ENCODE measurements at places on chromosomes 7 and 10.

- DNase-seq: no peak
These were observed 208.7 kb upstream of the PHYHIPL start for GRCh38 chr10:58967551-58968388.

DNA sequence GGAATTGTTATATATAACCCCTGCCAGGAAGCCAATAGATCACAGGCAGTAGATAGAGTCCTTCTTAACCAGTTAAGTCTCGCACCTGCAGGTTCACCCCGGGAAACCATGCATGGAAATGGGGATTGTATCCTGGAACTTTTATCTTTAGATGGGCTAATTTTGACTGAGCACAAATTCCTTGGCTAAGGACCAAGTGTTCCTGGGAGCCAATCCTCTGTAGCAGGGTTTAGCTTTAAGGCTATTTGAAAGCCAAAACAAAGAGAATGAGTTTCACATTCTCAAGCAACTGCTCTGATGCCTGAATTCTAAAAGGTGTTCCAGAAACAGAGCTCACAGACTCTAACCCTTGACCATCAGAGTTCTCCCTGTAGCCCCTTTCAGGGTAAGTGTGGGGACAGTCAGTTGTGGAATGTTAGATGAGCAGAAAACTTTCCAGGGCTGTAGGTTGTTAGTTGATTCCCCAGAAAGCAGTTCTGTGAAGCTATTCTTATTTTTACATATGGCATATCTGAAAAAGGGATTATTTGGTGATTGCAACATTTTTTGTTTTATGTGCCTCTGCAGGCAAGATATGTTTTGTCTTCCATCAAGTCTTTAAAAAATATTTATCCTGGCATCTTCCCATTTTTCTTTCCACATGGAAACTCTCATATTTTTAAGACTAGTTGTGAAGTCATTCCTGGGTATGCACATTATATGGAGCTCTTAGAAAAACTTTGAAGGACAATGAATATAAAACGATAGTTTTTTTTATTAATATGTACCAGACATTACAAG, 16.2 kb upstream of the NPVF start:
- DNase-seq: no peak

DNA sequence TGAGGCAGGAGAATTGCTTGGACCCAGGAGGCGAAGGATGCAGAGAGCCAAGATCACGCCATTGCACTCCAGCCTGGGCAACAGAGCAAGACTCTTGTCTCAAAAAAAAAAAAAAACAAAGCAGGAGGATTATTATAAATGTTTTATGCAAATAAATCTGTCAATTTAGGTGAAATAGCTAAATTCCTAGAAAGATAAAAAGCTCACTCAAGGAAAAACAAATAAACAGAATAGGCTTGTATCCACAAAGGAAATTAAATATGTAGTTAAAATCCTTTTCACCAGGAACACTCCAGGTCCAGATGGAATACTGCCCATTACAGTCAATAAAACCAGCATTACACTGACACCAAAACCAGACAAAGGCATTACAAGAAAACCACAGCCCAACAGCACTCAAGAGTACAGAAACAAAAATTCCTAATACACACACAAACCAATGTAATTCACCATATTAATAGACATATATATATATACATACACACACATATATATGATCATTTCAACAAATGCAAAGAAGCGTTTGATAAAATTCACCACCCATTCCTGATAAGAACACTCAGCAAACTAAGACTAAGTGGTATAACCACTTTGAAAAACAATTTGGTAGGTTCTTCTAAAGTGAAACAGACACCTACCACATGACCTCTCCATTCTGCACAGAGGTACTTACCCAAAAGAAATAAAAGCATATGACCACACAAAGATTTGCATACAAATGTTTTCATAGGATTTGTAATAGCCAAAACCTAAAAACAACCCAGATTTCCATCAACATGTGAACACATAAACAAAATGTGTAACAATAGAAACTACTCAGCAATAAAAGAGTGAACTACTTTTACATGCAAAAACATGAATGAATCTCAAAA, 38.8 kb downstream of the ABI1 start:
- DNase-seq: no peak

DNA sequence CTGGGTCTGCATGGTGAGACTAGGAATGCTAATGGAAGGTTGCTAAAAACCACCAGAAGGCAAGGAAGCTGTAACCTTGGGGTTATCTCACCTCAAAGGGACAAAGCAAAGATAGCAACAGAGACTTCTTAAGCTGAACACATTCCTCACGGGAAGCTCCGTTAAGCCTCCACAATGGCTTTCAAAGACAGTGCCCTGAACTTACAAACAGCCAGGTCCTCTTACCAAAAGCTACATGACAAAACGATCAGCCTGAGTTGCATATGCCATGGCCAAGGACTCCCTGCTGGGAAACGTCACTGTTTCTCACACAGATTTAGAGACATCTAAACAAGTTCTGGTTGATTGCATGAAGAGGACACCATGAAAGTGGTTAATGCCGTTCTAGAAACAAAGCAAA, 52.7 kb downstream of the HTR5A start:
- DNase-seq: no peak

GRCh38 chr10:109968953-109969759, 38.6 kb upstream of the ADD3 start:
- DNase-seq: no peak

DNA sequence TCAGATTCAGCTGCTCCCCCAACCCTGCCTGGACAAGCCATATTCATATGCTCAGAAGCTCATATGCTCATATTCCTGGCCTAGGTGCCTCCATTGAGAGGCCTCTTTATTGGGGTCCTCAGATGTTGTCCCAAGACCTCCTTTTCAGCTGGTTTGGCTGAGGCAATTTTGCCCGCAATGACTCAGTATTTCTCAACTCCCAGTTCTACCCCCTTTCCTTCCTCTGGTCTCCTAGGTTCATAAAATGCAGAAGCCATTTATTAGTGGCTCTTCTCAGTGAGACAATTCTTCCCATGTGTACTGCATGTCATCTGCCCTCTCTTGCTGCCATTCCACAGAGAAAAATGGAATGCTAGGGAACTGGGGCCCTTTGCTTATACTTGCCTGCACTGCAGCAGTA, 110.7 kb downstream of the INHBA start:
- no peak for DNase-seq

- no peak for DNase-seq
These were observed 14.5 kb downstream of the HIPK2 start for GRCh38 chr7:139763330-139763729.

- DNase-seq: no peak
These were observed 216.9 kb downstream of the POLR1F start for GRCh38 chr7:19491821-19492452.

DNA sequence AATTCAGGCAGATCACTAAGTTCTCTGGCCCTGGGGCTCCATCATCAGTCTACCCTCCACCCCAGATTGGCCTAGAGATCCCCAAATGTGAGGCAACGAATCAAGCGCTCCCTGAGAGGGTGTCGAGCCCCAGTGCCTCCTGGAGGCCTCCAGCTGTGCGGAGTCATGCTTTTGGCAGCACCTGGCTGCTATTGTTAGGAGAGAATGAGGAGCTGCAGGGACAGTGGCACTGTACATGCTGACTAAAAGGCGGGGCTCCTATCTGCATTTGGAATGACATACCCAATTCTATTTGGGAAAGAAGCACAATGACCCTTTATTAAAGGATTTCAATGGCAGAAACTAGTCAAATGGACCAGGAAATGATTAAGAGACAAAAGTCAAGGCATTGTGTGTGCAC, 161.8 kb downstream of the DPY19L1 start:
- no peak for DNase-seq

- no peak for DNase-seq
These were observed 28.8 kb upstream of the DOCK1 start for GRCh38 chr10:126876456-126876855.

DNA sequence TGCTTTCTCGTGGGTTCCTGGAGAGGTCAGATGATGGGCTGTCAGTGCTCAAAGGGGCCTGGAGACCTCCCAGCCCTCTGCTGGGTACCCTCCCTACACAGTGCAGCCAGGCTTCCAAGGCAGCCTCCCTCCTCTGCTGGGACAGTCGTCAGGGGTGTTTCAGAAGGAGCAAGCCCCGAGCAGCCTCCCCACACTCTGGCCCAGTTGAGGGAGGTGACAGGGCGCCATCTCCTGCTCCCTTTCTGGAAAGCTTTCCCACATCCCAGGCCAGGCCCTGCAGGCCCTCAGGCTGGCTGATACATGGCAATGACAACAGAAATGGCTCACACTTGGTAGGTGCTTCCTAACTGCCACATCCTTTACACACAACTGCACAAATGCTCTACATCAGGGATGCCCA, 32.1 kb downstream of the KCNMA1 start:
- DNase-seq: no peak

DNA sequence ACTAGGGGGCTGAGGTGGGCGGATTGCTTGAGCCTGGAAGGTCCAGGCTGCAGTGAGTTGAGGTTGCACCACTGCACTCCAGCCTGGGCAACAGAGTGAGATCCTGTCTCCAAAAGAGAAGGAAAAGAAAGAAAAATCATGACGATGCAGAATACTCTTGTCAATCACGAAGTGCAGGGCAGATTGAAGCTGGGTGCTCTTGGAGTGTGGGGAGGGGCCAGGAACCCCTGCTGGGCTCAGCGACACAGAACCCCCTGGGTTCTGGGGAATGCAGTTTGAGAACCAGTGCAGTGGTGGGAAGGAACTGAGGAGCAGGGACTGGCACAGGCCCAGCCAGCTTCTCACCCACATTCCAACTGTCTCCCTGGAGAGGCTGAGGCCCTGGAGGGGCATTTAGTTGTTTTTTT, 10.8 kb upstream of the INTS1 start:
- DNase-seq: no peak

DNA sequence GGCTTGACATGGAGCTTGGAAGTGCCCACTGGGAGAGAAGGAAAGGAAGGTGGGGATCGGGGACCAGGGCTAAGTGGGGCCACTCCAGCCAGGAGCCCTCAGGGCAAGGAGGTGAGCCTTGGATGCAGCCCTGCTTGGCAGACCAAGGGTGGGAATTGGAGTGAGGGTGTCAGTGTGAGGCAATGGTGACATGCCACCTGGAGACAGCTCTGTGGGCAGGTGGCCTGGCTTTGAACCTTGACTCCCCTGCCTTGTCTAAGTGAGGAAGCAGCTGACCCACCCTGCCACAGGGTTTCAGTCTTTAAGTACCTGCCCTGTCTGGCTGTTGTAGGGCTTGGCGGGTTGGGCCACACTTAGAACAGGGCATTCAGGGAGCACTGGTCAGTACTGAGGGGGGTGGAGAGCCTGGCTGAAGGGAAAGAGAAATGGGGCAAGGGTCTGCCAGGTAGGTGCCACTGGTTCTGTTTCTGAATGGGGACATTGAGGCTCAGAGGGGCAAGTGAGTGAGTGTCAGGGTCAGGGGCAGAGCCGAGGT, 4.8 kb downstream of the RAMP3 start:
- DNase-seq: peak; percentile 15

DNA sequence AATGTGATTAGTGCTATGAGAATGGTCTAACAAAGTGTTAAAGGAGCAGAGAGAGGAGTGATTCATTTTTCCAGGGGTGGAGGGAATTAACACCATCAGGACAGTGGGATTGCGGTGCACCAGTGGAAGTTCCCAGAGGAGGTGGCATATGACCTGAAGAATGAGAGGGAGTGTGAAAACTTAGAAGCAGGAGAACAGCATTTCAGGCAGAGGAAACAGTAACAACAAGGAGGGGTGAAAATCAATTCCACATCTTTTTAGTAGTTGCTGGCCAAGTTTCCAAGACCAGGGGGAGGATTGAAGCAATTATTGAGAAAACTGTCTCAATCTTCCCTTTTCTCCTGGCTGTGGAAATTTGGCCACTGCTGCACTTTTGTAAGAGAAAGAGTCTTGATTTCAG, 23.7 kb upstream of the CCDC172 start:
- no peak for DNase-seq

DNA sequence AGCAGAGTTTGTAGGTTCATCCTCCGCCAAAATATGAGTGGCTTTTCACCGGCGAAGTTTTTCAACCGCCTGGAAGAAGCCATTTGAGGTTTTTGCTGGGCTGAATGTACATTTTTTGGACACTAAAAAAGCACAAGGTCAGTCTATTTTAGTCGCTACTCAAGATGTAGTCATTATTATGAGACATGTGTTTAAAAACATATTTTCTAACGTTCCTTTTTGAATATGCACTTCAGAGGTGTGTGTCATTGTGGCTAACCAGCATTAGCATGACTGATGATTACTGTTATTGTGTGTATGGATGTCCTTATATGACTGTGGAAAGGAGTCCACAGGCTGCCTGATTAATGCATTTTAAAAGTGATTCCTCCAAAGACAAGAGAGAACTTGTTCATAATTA, 605.4 kb downstream of the INHBA start:
- no peak for DNase-seq

DNA sequence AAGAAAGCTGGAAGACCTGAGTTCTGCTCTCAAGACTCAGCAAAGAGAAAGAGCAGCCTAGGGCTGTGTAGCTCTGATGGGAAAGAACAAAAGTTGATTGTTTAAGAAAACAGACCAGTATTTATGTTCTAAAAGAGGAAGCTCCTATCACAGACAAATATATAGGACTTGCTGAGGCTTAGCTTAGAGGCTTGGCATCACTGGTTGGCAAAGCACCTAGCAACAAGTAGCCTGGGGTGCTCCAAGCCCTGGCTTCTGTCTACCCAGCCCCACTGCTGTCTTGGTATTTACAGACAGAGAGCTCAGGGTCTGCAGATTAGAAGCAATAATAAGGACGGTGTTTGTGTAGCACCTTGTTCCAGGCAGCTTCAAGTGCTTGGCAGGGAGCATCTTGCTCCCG, 36.9 kb upstream of the CCDC3 start:
- no peak for DNase-seq

GRCh38 chr10:124654686-124655085, 89.5 kb downstream of the FAM53B start:
- no peak for DNase-seq

GRCh38 chr10:78426181-78426580, 392.5 kb downstream of the RPS24 start:
- no peak for DNase-seq

GRCh38 chr7:153103202-153103601, 343.6 kb downstream of the ACTR3B start:
- DNase-seq: no peak

DNA sequence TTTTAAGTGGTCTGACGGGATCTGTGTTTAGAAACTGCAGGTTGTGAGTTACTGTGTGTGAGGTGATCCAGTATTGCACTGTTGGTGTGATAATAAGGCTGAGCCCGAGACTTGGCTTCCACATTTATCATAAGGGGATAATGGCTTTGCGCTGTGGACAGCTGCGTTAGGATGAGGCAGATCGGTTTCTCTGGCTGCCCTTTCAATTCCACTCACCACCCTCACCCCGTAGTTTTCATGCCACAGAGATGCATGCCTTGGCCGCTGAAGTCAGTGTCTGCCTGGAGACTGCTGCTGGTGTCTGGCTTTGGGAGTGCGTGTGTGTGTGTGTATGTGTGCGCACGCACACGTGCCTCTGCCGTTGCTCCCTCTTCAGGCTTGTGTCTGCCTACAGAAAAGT, 273.0 kb downstream of the CCDC3 start:
- no peak for DNase-seq

GRCh38 chr10:131928248-131929095, 27.7 kb downstream of the PPP2R2D start:
- DNase-seq: no peak
